ENCODE measurements at places on chromosomes 16 and 17.

DNA sequence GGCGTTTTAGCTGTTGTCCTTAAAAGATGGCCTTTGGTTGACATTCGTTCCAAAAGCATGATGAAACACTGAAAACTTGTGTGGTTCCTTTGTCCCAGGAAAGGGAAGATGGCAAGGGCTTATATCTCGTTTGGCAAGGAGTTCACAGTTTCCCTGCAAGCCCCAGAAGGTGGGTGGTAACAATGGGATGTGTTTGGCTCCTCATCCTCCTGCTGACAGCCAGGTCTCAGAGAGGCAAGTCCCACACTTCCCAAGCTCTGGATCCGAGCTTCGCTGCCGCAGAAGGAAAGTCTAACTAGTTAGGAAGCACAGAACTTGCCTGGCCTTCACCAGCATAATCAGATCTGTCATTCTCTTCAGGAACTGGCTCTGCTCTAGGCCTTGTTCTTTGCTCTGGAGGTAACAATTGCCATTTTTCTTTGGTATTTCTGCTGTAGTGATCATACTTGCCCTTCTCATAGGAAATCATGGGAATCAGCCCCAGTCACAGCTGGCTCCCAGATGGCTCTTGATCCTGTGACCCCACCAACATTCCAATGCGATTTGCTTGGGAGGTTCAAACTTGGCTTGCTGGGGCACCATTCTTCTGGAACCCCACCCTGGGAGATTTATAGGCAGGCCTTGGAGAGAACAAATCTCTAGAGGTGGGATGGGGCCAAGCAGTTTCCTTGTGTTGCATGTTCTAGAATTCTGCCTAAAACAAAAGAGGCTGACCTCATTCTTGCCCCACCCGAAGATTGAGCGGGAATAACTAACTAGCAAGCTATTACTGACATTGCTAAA lies 17.9 kb downstream of the KPNA2 start:
- H3K36me3 ChIP-seq: no peaks in the 10 kb centered on the region
- no peak overlapping the region for H3K27ac ChIP-seq
- no peaks in the 10 kb centered on the region for H3K27me3 ChIP-seq
- no peak overlapping the region for H3K4me3 ChIP-seq
- no peak for DNase-seq

- H3K36me3 ChIP-seq: no peaks in the 10 kb centered on the region
- peak within 1 kb of the TSS; percentile 41 for H3K27ac ChIP-seq
- DNase-seq: peak; percentile 21
- peaks cover 55% of the 10 kb centered on the region for H3K4me1 ChIP-seq
- peak within 1 kb of the TSS; percentile 79 for H3K4me3 ChIP-seq
- peaks cover 26% of the 10 kb centered on the region for H3K27me3 ChIP-seq
Observed at GRCh38 chr16:67248401-67249177, at the start of gene SLC9A5. Gene SLC9A5, plus strand, starts transcription at chr16:67248979. Its CDS starts 36 bp downstream, at chr16:67249015.

- H3K27ac ChIP-seq: no peak overlapping the region
- no peak for DNase-seq
- peaks cover 34% of the 10 kb centered on the region for H3K4me1 ChIP-seq
Observed at GRCh38 chr17:35238821-35239220, 4.1 kb upstream of the SLFN5 start.

DNA sequence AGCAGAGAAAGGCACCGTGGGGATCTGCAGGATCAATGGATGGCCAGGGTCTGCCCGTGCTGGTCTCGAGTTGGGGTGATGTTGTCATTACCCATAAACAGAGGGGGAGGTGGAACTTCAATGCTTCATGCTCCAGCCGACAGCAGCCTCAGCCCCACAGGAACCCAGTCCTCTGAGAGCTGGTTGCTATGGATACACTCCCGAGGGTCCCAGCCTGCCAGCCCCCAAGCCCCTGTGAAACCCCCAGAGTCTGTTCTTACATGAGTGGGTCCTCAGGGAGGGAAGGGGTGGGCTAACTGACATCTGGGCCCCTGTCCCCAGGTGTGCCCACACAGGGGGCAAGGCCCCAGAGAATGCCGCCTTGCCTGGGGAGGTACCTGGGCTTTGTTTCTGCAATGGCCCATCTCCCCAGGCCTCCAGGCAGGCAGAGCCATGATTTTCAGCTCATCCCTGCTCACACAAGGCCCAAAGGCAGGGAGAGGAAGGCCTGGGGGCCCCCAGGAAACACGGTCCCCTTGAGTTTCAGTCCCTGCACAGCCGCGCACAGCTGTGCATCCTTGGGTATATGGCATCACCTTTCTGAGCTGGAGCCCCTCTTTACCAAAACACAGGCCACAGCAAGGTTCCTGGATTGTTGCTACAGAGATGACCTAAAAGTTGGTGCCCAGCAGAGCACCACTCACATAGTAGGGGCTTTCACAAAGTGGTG lies 223.7 kb downstream of the ZNF423 start:
- no peaks in the 10 kb centered on the region for H3K36me3 ChIP-seq
- peak; percentile 60 for DNase-seq
- H3K4me3 ChIP-seq: no peak overlapping the region
- H3K4me1 ChIP-seq: peaks cover 70% of the 10 kb centered on the region
- peak overlapping the region; percentile 95 for H3K27ac ChIP-seq

All from DND-41 (cell line).